ENCODE measurements at places on chromosomes 5 and 9.

DNA sequence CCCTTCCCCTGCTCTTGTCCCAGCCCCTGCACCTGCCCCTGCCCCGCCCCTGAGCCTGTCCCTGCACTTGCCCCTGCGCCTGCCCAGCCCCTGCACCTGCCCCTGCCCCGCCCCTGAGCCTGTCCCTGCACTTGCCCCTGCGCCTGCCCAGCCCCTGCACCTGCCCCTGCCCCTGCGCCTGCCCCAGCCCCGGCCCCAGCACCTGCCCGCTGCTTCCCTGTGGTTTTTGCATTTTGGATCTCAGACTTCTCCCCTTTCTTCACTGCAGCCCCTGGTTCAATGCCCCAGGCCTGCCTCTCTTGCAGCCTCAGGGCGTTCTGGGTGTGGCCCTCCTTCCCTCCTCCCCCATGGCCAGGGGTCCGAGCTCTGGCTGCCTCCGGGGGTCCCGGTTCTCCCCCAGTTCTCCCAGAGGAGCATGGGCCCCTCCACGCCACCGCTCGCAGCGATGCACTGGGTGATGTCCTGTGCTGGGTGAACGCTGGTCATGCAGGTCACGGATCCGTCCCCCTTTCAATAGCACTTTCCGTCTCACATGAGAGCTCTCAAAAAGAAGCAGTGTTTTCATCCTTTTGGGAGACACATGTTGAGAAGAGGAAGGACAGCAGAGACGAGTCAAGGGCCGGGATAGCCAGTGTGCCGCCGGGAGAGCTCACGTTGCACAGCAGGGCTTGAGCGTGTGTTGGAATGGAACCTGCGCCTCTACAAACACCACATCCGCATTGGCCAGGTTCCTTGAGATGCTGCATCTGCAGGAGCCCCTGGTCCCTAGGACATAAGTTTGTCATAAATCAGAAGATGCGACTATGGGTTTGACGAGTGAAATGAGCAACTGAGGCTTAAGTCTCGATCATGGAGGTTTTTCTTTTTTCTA lies 44.0 kb upstream of the IRX4 start:
- DNase-seq = no peak

DNA sequence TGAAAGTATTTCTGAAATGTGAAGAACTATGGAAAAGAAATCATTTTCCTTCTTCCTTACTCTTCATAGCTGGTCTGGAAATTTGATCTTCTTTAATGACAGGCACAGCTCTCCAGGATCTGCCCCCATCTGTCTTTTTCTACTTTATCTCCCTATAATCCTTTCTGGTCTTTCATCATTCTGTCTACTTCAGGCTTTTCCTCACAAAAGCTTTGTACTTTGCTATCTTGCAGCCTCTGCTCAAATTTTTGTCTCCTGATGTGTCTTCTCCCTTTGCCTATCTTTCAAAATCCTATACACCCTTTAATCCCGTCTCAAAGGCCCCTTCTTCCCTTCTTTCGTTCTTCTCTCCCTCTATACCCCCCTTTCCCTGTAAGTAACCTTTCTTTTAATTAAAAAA lies 114.9 kb upstream of the ATP10B start:
- DNase-seq = no peak

DNA sequence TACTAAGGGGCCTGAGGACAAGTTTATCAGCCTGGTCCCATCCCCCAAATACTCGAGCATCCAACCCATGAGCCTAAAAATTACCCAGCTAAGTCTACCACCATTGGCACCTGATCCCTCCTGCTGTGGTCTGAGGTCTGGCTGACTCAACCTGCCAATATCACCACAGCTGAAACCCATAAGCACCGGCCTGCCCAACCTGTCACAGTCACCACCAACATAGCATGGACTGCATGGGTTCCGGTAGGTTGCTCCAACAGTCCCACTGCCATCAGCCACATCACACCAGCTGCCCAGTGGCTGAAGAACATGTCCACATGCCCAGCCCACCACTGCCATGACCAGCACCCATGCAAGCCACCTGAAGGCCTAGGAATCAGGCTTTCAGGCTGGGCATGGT lies 495.0 kb downstream of the PRELID2 start:
- no peak for DNase-seq

DNA sequence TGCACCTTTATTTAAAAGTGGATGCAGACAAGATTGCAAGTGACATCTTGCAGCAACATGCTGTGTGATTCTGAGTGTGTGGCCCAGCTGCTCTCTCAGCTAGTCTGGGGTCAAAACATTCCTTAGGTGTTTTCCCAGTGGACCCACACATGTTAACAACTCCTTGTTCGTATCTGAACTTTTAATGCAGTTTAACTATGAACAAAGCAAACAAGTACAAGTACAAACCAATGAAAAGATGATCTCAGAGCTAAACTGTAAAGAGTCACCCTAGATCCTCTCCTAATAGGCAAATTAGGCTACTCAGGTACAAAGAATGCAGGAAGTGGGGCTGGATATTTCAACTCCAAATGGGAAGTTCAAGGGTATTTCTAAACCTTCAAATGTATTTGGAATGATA lies 108.4 kb downstream of the ENTREP1 start:
- DNase-seq = no peak

GRCh38 chr9:132020820-132021510 lies 58.7 kb downstream of the MED27 start:
- DNase-seq = no peak

DNA sequence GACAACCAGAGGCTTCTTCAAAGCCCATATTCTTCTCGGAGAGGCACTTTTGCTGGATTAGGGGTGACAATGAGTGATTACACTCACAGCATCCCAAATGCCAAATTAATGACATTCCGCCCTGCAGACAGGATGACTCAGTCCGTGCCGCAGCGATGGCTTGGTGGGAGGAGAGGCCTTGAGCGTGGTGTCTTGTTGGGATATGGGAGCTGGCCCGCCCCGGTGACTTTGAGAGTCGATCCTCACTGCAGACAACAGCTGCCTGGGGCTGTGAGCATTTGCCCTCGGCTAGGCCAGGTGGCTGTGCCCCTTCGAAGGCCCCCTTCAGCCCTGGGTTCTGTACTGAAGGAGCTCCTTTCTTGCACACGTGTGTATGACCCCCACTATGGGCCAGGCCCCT lies 29.8 kb downstream of the OLFM1 start:
- no peak for DNase-seq

GRCh38 chr5:52945040-52945439 lies 44.1 kb upstream of the ITGA2 start:
- DNase-seq = no peak

All from Karpas-422 (cell line).